ENCODE measurements at places on chromosomes 2 and 18. TPM values are rescaled to one million over a fixed set of nuclear protein-coding genes. Genes with fewer than 3 reads are reported as not detected.

DNA sequence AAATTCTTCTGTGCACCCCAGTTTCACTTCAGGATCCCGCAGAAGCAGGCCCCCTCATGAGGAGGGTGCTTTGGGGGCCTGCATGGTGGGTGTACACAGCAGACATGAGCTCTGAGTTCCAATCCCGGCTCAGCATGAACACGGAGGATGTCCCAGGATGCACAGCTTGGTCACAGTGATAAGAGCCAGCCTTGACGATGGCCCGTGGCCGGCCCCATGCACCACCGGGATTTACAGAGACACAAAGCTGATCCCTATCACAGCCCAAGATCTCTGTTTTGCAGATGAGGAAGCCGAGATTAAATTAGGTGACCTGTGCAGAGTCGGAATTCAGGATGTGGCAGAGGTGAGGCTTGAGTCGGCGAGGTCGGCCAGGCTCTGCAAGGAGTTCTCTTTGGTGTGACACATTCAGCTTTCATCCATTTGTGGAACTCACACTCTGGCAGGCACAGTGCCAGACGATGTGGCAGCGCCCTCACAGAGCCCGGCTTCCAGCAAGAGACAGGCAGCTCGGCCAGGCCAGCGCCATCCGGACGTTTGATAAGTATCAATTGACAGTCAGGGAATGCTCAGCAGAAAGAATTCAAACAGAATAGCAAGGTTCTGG, 456.3 kb upstream of the MYT1L start:
- no peak for DNase-seq

Gene HOXD4
- 0.35 TPM for polyA plus RNA-seq

Gene AMER3
- 0.09 TPM for polyA plus RNA-seq

DNA sequence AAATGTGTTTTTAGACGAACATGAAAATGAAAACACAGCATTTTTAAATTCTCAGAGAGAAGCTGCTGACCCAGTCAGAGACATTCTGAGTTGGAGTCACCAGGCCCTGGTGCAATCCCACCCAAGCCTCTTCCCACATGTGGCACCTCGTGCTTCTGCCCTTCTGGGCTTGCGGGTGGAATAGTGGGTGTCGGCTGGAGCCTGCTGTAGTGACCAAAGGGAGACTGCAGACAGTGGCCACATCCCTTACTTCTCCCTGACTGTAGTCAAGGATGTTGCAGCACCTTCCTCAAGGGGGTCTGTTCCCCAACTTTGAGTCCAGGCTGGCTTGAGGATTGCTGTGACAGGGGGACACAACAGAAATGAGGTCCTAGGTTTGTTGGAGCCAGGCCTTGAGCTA, 104.4 kb upstream of the GLI2 start:
- no peak for DNase-seq

- peak; percentile 34 for DNase-seq
Measured at GRCh38 chr2:152611458-152612231, 105.6 kb downstream of the PRPF40A start.

DNA sequence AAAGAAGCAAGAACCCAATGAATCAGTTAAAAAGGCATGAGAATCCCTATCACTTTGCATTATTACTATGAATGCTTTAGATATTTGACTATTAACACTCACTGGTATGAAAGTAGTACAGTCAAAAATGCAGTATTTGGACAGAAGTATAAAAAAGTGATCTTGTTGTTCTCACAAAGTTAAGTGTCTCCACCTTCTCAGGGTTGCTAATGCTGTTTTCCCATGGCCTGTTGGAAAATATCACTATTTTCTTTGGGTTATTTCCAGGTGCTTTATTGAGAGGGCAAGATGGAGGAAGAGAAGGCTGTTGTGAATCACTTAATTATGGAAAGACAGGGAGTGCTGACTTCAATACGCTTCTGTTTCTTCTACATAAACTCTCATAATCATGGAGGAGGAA, 13.6 kb upstream of the CREB1 start:
- DNase-seq: no peak

DNA sequence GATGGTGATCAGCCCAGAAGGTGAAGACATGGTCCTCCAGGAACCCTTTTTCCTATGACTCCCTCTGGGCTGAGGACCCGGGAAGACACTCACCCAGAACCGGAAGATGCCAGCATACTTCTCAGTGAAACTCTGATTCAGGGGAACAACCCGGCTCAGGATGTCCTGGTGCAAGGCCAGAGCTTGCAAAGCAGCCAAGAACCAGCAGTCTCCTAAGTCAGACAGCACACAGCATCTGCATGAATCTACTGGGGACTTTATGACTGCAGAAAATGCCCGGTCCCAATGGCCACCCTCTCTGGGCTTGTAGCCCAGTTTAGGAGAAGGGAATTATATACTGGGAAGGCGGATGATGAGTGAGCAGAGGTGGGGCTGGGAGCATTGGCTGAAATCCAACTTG, 15.3 kb downstream of the CAPN14 start:
- DNase-seq: no peak

GRCh38 chr2:138658187-138658894, 121.8 kb downstream of the NXPH2 start:
- no peak for DNase-seq

- DNase-seq: no peak
Measured at GRCh38 chr2:223486751-223487150, 115.4 kb downstream of the SCG2 start.

DNA sequence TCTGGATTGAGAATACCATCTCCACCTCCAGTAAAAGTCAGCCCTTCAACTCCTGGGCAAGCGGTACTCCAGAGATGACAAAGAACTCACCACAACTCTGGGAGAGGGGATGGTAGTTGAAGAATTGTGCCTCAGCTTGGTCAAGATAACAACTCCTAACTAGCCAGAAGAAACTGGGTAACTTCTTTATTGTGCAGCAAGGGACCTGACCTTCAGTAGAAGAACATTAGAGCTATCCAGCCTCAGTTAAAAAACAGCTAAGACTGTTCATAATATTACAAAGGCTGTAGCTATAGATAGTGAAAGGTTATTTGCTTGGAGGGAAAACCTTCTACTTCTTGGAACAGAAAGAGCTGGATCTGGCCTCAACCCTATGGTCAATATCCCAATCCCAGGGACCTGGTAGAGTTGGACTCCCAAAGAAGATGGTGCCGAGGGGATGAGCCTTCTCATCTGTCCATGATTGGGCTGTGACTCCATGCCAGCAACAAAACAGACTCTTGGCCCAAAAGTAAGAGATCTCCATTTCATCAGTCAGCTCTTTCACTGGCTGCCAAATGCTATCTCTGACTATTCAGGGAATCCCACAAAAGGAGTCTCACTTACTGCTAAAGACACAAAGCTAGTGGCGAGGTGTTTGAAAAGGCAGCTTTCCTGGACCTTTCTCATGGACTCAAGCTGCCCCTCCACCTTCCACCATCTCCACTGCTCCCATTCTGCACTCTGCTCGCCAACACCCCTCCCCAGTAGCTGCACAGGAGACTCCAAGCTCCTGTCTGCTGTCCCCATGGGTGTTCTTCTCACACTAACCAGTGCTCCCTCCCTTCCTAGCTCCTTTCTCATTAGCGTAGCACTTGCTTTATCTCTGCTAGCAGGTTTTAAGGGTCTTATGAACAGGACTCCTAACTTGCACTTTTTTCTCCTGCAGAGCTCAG, 145.8 kb downstream of the CAPN13 start:
- DNase-seq: no peak

- DNase-seq: no peak
Measured at GRCh38 chr18:55433648-55434047, 154.3 kb downstream of the TCF4 start.

GRCh38 chr2:234374736-234375135, 122.1 kb downstream of the ARL4C start:
- peak; percentile 38 for DNase-seq

DNA sequence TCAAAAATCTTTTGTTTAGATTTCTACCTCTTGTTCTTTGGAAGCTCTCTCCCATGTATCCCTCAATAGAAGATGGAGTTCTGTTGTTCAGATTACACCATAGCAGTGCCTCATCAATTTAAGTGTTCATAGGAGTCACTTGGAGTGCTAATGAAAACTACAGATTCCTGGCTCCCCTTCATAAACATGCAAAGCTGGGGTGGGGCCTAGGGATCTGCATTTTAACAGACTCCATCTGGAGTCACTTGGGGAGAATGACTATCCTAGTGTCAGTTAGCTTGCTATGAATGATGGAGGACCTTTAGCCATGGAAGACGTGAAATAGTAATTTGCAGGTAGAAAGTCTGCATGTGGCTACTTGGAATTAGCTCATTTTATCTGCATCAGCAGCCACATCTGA, 105.4 kb downstream of the RGPD3 start:
- no peak for DNase-seq

- no peak for DNase-seq
Measured at GRCh38 chr2:177622521-177622920, 229.9 kb downstream of the AGPS start.

- DNase-seq: peak; percentile 42
Measured at GRCh38 chr2:239882331-239882732, 142.8 kb downstream of the NDUFA10 start.

- no peak for DNase-seq
Measured at GRCh38 chr18:46341986-46342525, 237.9 kb downstream of the HAUS1 start.

- no peak for DNase-seq
Measured at GRCh38 chr2:158809816-158810215, 14.7 kb downstream of the DAPL1 start.

GRCh38 chr2:42288811-42289210, 72.2 kb downstream of the COX7A2L start:
- DNase-seq: no peak

DNA sequence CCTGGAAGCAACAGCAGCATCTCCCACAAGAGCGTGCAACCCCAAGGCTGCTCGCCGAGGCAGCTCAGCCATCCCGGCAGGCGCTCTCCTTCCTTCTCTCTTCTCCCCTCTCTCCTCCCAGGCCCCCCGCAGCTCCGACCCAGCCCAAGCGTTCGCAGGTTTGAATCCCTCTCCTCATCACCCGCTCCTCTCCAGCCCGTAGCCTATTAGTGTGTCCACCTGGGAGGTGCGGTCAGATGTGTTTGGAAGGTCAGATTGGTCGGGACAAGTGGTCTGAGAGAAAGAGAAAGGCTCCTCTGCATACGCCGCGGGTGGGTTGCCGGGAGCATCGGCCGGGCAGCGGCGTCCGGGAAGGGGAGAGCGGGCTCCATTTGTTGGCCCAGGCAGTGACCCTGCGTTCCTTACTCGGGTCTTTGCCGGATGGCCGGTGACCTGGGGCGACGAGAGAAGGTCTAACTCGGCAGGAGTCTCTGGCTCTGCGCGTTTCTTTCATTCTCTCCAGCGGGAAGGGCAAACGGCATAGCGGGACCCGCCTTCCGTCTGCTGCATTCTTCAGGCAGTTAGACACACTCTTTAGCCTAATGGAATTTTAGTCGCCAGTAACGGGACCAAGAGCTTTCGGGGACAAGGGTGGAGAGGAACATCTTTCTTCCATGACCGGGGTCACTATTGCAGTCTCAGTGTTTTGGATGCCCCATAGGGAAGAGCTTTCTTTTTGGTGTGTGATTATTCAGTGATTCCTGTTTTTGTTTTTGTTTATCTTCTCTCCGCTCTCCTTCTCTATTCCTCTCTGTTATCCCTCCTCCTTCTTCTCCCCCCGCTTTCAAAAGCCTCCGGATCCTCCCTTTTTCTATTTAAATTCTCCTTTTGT, 1.1 kb upstream of the TMEFF2 start:
- DNase-seq: no peak

GRCh38 chr2:128901572-128902391, 583.1 kb upstream of the HS6ST1 start:
- no peak for DNase-seq

DNA sequence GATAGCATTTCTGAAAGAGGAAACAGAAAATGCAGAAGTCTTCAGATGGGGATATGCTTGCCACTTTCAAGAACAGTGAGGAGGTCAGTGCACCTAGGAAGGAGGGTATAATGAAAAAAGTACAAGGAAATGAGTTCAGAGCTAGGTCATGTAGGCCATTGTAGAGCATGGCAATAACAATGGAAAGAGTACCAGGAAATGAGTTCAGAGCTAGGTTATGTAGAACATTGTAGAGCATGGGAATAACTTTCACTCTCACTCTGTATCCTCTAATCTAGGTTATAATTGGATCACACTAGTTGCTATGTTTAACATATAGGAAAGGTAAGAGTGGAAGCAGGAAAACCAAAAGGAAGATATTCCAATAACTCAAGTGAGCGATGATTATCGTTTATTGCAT, 12.3 kb downstream of the SCG2 start:
- DNase-seq: no peak

DNA sequence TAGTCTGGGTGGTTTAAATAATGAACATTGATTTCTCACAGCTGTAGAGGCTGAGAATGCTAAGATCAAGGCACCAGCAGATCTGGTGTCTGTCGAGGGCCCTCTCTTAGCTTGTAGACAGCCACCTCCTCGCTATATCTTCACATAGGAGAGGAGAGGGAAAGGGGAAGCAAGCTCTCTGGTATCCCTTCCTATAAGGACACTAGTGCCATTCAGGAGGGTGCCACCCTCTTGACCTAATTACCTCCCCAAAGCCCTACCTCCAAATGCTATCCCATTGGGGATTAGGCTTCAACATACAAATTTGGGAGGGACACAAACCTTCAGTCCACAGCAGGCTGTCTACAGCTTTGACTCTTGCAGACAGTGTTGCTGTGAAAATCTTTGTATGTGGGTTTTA, 76.7 kb downstream of the BOLA3 start:
- DNase-seq: no peak
